ENCODE measurements at places on chromosomes 5 and 9.

GRCh38 chr9:17005056-17005823, 129.6 kb upstream of the CNTLN start:
- no peak for DNase-seq

DNA sequence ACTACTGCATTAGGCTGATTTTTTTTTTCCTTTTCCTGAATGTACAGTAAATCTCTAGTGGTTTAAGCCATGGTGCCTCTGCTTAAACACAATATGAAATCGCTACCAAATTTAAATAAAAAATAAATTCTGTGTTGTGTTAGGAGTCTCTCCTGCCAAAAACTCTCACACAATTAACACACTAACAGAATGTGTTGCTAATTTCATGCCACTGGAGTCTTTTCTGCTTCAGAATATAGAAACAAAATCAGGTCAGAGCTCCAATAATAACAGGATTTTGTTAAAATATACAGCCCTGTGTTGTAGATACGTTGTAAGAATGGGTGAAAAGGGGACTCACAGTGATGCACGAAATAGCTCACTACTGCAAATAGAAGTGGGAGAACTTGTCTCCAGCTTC, 398.8 kb downstream of the ZSWIM6 start:
- no peak for DNase-seq

DNA sequence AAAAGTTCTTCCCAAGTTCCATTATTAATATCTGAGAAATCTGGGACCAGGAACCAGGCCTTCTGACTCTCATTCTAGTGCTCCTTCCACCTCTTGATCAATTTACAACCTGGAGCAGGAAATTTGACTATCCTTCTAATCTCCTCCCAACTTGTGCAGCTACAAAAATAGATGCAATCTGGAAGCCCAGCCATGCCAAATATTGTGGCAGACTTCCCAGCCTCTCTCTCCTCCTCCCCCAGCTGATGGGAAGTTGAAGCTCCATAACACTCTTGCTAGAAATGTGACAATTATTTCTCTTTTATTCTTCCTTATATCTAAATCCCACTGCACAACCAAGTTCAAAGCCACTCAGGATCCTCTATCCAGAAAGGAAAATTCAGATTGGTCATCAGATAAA, 252.1 kb downstream of the SEC61B start:
- DNase-seq: no peak

- DNase-seq: no peak
These were observed 96.7 kb upstream of the MEF2C start for GRCh38 chr5:88979726-88980125.

DNA sequence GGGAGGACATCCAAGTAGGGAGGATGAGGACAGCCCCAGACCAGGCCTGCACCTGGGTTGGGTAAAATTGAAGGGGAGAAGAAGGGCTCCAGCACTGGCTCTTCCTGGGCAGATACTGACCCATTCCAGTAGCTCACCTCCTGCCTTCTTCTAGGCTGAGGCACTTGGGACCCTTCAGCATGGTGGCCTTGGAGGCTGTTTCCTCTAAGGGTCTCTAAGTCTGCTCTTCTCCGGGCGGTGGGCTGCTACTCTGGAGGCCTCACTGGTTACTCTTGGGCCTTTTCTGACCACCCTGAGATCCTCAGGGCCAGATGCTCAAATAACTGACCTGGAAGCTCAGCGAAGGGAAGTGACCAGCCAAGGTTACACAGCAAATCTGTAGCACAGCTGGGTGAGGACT, 2.8 kb upstream of the TIFAB start:
- no peak for DNase-seq

DNA sequence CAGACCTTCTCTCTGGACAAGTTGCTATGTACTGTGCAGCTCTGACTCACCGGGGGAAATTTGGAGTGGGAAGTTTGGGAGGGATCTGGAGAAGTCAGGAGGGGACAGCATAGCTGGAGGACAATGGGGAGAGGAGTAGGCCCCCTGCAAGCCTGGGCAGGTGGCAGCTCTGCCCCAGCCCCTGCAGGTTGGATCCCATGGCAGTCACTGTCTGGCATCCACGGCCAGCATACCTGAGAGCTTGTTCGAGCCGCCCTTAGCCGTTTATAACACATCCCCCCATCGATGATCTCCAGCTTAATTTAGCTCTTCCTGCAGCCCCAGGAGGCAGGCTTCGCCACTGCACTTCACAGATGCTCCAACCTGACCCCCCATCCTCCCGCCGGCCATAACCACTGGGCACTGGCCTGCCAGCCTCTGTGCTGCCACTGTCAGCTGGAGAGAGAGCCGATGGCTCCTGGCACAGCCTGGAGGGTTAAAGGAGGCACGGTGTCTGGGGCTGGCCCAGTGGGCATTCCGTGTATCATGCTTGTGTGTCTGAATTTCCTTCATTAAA, 57.7 kb upstream of the RNU6ATAC start:
- no peak for DNase-seq

- DNase-seq: no peak
These were observed 64.7 kb downstream of the FRMD3 start for GRCh38 chr9:83473488-83473971.

DNA sequence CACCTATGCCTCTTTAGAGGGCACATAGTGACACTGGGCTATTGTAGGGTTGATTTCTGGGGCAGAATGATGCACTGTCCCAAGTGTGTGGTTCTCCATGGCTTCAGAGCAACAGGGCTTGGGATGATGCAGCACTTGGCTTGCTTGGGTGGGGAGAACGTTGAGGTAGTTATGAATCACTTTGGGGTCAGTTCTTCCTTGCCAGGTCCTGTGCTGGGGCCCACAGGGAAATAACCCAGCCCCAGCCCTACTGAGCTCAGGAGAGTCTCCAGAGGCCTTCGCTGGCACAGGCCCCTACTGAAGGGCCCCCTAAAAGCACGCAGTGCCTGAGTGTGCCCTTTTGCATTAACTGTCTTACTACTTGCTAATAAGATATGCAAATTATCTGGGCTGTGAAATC, 24.2 kb downstream of the JADE2 start:
- no peak for DNase-seq

GRCh38 chr9:130914417-130915095, 17.9 kb upstream of the QRFP start:
- no peak for DNase-seq

DNA sequence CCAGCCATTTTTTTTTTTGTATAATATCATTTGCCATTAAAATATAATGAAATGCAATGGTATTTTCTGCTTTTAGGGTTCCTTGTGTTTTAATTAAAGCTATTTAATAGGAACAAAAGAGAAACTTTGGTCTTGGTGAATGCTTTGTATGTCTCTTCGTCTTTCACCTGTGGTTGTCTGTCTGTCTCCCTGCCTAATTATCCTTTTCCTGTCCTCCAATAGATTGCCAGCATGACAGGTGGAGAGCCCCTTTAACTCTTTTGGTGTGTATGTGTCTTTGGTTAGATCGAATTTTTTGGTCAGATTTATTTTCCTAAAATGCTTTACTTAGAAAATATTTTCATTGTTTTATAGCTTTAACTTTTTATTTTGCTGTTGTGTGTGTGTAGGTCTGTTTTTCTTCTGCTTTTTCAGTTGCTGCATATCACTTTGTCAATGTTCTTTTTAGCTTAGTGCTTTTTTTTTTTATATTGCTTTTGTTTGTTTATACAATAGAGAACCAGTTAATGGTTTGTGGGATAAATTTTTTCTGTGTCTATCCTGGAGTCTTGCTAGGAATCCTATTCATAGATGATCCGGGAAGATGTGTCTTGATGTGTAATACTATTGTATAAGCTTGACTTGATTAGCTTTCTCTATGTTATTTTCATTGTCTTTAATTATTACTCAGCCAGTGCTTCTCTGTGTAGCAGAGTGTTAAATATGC, 8.6 kb downstream of the CHMP5 start:
- DNase-seq: no peak
